ENCODE measurements at places on chromosomes 2 and 18.

DNA sequence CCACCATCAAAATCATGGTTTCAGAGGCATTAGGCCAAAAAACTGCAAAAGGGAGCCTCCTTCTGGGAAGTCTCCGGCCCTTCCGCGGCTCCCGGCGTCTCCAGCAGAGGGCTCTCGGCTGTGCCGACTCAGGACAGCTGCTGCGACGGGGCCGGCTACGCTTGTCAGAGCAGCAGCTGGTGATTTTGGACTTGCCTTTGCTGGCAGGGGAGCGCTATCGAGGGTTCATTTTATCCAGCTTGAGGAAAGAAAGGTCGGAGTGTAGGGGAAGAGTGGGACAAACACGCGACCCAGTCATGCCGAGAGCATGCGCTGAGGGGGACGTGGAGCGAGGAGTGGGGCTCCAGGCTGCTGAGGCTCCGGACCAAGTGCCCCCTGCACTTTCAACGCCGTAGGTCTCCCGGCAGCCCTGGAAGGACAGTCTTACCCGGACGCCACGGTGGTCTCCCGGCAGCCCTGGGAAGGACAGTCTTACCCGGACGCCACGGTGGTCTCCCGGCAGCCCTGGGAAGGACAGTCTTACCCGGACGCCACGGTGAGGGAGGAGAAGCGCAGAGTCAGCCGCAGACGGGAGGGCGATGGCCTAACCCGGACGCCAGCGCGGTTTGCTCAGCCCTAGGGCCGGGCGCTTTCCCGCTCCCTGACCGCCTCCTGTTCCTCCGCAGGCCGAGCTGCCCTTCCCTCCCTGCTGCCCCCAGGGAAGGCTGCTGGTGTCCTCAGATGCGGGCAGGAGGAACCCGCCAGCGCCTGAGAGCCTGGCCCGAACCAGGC lies 21.7 kb downstream of the DDX18 start:
- peak; percentile 88 for DNase-seq

- no peak for DNase-seq
These were observed 161.5 kb downstream of the PHLPP1 start for GRCh38 chr18:62876828-62877227.

GRCh38 chr18:47917923-47918610 lies 12.4 kb downstream of the SMAD2 start:
- DNase-seq = no peak

DNA sequence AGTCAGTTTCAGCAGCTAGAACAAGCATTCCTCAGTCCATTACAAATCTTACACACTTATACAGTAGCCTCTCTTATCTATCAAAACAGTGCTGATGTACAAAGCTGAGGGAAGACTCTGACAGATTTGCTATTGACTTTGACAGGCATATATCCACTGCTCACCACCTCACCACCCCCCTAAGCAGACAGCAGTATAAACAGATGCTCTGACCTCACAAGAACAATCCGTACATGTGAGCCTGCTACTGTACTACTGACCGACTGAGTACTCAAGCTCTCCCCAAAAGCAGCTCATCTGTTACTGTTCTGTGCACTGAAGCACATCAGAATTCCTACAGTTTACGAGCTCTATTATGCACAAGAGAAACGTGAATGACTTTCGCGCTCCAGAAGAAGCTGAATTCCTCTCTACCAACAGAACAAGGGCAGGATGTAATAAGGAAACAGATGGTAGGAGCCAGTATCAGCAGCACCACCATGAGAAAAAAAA lies 95.6 kb upstream of the PDE1A start:
- DNase-seq = no peak

DNA sequence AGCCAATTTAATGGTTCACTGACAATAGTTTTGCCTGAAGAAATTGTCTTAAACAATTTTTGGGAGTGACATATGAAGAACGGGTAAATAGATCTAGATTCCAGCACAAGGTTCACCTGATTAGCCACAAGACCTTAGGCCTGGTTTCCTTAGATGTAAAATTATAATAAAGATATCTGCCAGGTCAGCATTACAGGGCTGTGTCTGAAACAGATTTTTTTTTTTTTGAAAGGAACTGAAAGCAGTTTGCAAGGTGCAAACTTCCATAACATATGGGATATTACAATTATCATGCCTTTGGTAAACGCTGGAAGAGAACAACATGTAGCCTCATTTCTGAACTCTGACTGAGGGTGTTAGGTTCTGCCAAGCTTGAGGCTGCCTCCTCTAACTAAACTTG lies 599.4 kb downstream of the ERBB4 start:
- no peak for DNase-seq

GRCh38 chr18:41324020-41324791 lies 630.8 kb upstream of the PIK3C3 start:
- no peak for DNase-seq

DNA sequence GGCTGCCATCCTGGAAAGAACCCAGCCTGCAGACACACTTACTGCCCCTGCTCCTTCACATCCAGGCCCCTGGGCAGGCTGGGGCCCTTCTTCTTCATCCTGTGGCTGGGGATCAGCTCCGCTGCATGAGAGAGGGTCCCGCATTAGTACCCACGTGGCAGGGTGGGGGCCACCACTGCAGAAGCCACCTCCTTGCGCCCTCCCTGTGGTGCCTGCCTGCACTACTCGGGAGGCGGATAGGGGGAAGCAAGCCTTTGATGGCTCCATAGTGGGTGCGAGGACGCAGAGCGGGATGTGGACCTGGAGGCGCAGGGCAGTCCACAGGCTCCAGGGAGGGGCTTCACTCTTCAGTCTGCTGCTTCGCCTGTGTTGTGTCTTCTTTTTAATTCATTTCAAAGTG lies 46.7 kb downstream of the GPC1 start:
- DNase-seq = no peak

GRCh38 chr2:190547886-190548285 lies 13.4 kb upstream of the NEMP2 start:
- no peak for DNase-seq

All from D341Med (cell line).